Posterior vena cava (tissue), 2 donors: ENCODE measurements at places on chromosomes 6 and 20. TPM values are rescaled to one million over a fixed set of nuclear protein-coding genes. Genes with fewer than 3 reads are reported as not detected.
A peak's percentile ranks its signal among the peaks of the same experiment; 100 is the strongest.

Gene COL11A2
- total RNA-seq: 0.43 TPM

Gene ZBP1
- total RNA-seq: 0.24 TPM

Gene GLP1R
- total RNA-seq: not detected

Gene SULF2
- 141 TPM for total RNA-seq

Gene SPTLC3
- 2.3 TPM for total RNA-seq

Gene FGD2
- 23.2 TPM for total RNA-seq

Gene PTCRA
- not detected for total RNA-seq

DNA sequence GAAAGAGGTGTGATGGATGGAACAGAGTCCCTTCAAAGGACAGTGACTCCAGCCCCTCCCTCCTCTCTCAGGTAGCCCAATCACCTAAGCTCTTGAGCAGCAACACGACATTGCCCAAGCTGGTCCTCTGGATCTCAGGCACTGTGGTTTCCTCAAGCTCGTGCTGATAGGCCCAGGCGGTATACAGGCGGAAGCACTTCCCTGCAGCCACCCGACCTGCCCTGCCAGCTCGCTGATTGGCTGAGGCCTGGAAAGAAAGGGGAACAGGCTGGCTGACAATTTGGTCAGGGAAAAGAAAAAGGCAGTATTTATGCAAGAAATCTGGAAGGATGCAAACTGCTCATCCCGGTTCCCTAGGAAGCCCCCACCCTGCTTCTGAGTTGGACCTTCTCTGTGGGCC is 9.6 kb downstream of the C6orf136 start:
- DNase-seq: no peak

GRCh38 chr20:38685853-38686473 is 38.3 kb upstream of the SLC32A1 start:
- no peak for DNase-seq

DNA sequence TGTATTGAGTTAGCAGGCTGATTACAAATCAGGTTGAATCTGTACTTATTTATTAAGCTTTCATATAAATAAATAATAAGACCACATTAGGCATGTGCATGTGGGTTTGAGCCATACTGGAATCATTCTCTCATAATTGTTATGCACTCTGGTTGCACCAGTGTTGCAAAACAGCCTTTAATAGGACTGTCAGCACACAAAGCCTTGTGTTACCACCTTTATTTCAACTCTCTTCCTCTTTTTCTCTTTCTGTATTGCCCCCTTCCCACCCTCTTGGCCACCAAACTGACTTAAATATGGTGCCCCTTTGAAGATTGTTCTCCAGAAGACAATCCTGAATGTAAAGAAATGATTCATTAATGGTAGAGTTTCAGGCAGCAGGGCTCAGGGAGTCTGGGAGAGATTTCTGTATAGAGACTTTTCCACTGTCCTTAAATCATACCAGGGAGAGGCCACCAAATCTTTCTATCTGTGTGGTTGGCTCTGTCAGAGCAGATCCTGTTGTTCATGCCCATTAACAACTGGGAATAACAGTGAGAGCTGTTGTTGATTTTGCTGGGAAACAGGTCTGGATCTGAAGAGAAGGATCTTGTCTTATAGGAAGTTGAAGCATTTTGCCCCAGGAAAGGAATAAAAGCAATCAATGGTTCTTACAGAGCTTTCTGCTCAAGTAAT is 131.6 kb upstream of the SOX4 start:
- no peak for DNase-seq

DNA sequence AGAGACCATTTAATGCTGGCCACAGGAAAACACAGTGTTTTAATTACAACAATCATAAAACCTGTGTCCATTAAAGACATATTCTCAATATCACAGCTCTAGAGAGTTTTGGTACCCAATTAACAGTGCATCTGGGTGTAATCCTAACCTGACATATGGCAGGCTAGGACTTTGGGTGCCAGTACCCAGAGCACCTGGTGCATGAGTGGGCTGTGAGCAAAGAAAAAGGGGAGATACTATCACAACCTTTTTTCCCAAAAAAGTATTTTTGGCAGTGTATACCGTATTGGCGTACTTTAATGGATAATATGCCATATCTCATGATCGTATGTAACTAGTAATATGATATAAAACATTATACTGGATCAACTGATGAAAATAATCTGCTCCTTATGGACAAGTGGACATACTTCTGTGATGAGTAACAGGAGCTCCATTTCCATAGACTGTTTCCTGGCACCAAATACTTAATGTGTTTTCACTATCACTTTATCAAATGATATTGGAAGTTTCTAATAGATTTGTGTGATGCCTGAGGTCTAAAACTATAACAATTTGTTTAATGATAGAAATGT is 91.7 kb downstream of the COL19A1 start:
- no peak for DNase-seq

GRCh38 chr6:163625265-163625664 is 210.7 kb downstream of the QKI start:
- peak; percentile 32 for DNase-seq

DNA sequence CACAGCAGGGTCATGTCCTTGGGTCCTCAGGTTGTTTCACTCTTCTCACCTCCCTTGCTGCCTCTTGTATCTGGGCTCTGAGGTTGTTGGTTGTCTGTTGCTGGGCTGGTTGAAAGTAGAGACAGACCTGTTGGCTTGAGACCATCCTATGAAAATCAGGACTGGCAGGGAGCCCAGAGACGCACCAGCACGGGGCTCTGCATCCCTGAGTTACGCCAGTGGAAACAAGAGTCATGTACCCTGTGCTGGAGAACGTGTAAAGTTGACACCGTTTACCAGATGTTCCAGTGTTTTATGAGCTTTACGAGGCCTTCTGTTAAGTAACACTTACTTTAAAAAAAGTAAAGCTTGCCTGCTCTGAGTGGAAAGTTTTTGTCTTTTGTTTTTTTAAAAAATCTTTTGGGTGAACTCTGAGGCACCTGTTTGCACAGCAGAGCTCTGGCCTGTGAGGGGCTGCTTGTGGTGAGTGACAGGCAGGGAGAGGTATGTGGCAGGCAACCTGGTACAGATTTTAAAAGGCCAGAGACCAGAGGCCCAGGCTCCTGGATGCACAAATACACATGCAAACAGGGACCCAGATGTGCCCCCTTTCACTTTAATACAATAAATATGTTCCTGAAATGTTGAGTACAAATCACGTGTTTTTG is 260.0 kb upstream of the SUPT3H start:
- DNase-seq: no peak

DNA sequence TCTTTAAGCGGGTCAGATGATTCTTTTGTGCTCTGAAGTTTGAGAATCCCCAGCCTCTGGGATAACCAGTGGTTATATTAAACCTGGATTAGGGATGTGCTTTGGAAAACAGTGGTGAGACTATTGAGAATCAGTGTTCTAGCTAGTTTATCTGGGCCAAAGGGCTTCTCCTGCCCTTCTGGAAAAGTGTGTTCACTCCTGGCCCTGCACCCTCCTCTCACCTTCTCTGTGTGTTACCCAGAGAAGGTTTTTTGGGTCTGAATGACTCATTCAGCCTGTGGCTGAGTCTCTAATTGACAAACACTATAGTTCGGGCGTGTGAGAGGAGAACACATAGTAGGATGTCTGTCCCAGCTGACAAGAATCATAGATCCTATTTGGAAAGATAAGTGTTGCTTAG is 66.7 kb downstream of the LRRC1 start:
- no peak for DNase-seq

DNA sequence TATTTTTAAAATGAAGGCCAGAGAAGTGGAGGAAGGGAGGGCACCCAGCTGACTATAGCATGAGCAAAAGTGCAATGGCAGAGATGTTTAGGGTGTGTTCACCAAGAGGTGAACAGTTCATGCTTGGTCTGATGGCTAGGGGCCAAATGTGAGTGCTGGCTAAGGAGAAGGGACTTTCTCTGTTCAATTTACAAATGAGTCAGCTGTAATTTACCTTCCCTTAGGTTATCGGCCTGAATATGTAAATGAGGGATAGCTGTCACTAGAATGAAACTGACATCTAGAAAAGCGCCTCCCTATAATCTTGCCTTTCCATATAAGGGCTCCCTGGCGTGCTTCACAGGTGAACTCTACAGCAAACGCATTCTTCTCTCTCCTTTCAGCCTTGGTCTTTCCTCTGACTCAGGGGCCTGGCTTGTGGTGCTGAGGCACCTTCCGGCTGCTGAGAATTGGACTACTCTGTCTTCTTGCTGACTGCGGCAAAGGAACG is 114.7 kb upstream of the BACH2 start:
- no peak for DNase-seq

DNA sequence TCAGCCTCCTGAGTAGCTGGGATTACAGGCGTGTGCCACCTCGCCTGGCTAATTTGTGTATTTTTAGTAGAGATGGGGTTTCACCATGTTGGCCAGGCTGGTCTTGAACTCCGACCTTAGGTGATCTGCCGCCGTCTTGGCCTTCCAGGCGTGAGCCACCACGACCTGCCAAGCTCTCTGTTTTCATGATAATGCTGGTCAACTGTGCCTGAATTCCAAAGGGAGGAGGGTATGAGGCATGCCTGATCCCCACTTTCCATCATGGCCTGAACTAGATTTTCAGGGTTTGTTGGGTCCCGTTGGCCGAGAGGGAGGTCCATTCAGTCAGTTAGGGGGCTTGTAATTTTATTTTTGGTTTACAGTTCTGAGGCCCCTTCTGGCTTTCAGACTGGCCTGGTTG is 28.0 kb upstream of the ANGPT4 start:
- DNase-seq: peak; percentile 46

- no peak for DNase-seq
Observed at GRCh38 chr20:20386192-20386591, 18.3 kb downstream of the INSM1 start.

- no peak for DNase-seq
Observed at GRCh38 chr6:136338486-136338885, 48.8 kb upstream of the BCLAF1 start.
